Right lobe of liver (tissue), 6 donors: ENCODE measurements at places on chromosomes 13 and 19. TPM values are rescaled to one million over a fixed set of nuclear protein-coding genes. Genes with fewer than 3 reads are reported as not detected.

ATP8B3 gene
- total RNA-seq = 1.2 TPM

DNA sequence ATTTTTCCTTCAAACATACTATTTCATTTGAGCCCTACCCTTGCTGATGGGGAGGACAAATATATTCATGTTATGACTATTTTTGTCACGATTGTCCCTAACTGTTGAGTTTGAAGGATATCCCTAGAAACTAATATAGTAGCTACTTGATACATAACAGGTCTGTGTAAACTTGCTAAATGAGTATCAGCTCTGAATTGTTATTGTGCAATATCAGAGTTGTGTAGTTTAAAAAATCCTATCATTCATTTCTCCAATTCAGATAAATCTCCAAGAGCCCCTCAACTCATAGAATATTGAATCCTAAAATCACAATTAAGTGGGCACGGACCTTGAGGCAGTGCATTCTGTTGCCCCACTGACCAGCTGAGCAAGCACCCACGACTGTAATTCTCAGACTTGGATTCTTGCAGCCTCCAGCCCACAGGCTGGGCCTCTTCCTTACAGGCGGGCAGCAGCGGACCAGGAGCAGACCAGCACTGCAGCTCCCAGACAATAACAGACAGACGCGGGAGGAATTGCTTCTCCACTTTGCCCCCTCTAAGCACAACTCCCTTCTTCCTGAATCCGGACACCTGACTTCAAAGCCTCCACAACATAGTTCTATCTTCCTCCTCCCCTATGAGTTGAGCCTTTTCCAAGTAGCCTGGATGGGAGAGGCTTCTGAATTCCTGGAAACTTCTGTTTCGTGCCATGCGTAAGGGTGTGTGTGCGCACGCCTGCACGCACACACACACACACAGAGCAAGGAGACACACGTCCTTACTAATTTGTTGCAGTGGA is 337.6 kb upstream of the ARGLU1 start:
- H3K27me3 ChIP-seq = no peaks in the 10 kb centered on the region
- no peak overlapping the region for H3K4me3 ChIP-seq
- DNase-seq = no peak
- H3K36me3 ChIP-seq = no peaks in the 10 kb centered on the region

C1QTNF9 gene
- total RNA-seq = not detected

DNA sequence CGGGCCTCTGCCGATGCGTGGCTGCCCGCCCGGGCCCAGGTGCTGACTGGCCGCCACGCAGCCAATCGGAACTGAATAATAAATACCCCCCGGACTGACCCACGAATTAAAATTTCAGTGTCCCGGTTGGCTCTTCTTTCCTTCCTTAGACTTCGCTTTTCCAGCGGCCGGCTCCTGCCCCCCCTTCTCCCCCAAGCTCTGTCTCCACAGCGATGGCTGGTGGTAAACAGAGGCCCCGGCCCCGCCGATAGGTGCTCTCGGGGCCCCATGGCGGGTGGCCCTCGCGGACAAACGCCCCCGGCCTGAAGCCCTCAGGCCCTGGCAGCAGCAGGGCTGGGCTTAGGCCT is 2.6 kb downstream of the ZBTB7A start:
- no peak for DNase-seq
- H3K4me3 ChIP-seq = peak overlapping the region; percentile 79

- H3K27me3 ChIP-seq = no peaks in the 10 kb centered on the region
- H3K36me3 ChIP-seq = no peaks in the 10 kb centered on the region
- peaks cover 7% of the 10 kb centered on the region for H3K4me1 ChIP-seq
- DNase-seq = peak; percentile 56
Observed at GRCh38 chr19:47430041-47430802, 10.9 kb upstream of the MEIS3 start.

ZNF526 gene
- total RNA-seq = 3.3 TPM

GRCh38 chr13:99969453-99969918 is 2.1 kb downstream of the ZIC5 start:
- H3K27ac ChIP-seq = no peak overlapping the region
- no peaks in the 10 kb centered on the region for H3K4me1 ChIP-seq
- peaks cover 88% of the 10 kb centered on the region for H3K27me3 ChIP-seq
- no peak overlapping the region for H3K4me3 ChIP-seq

DNA sequence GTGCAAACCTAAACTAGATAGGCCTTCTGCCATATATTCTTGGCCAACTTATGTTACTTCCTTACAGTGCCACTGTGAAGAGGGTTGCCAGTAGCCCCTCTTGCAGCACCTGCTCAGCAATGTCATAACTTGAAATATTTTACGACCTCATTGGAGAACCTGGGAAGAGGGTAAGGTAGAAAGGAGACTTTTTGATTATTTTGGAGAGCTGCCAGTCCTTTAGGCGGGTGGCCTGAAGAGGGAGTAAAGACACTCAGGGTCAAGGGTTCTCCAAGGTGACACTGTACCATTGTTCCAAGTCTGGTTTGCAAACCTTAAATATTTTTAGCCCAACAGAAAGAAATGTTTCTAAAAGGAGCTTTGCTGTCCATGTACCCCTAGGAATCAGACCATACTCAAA is 118.3 kb downstream of the FLT1 start:
- H3K27me3 ChIP-seq = no peaks in the 10 kb centered on the region
- H3K36me3 ChIP-seq = no peaks in the 10 kb centered on the region
- H3K4me3 ChIP-seq = no peak overlapping the region
- H3K27ac ChIP-seq = no peak overlapping the region
- H3K4me1 ChIP-seq = no peaks in the 10 kb centered on the region
- no peak for DNase-seq

GRCh38 chr13:50156561-50157127 is 141.4 kb downstream of the KCNRG start:
- H3K27ac ChIP-seq = no peak overlapping the region
- no peak for DNase-seq
- no peaks in the 10 kb centered on the region for H3K36me3 ChIP-seq
- H3K4me1 ChIP-seq = no peaks in the 10 kb centered on the region

- H3K36me3 ChIP-seq = no peaks in the 10 kb centered on the region
- no peak overlapping the region for H3K4me3 ChIP-seq
- no peak for DNase-seq
- H3K4me1 ChIP-seq = no peaks in the 10 kb centered on the region
- no peaks in the 10 kb centered on the region for H3K27me3 ChIP-seq
Observed at GRCh38 chr13:88086577-88086976, 415.4 kb downstream of the SLITRK5 start.

GRCh38 chr19:12166626-12167025 is 3.7 kb downstream of the ZNF136 start:
- H3K27ac ChIP-seq = no peak overlapping the region
- peaks cover 3% of the 10 kb centered on the region for H3K4me1 ChIP-seq
- no peak overlapping the region for H3K4me3 ChIP-seq
- H3K36me3 ChIP-seq = no peaks in the 10 kb centered on the region
- DNase-seq = no peak

GRCh38 chr19:18149596-18149975 is 3.4 kb upstream of the PIK3R2 start:
- H3K4me3 ChIP-seq = no peak overlapping the region
- H3K27ac ChIP-seq = no peak overlapping the region
- H3K4me1 ChIP-seq = peaks cover 18% of the 10 kb centered on the region
- H3K36me3 ChIP-seq = peaks cover 6% of the 10 kb centered on the region

DNA sequence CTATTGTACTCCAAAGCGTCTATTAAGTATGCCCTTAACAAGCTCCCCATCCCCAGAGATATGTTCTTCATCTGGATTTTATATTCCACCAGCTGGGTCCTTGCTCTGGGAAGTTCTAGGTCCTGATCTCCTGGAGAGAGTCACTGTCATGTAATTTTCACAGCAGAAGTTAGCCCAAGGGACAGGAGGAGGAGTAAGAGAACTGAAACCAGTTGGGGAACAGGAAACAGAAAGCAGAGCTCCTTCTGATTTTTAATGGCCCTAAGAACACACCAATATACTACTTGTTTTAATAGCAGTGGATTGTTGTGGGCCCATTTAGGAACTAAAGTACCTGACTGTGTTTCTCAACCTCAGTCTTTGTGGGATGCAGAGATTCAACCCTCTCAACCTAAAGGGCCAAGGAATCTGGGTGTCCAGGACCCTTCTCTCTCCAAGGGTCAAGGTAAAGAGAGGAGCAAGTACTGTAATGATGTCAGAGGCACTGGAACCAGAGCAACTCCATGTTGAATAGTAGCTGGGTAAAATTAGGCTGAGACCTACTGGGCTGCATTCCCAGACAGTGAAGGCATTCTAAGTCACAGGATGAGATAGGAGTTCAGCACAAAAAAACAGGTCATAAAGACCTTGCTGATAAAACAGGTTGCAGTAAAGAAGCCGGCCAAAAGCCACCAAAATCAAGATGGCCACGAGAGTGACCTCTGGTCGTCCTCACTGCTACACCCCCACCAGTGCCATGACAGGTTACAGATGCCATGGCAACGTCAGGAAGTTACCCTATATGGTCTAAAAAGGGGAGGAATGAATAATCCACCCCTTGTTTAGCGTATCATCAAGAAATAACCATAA is 8.1 kb upstream of the FPR3 start:
- no peak overlapping the region for H3K27ac ChIP-seq
- no peak overlapping the region for H3K4me3 ChIP-seq
- no peaks in the 10 kb centered on the region for H3K27me3 ChIP-seq

DNA sequence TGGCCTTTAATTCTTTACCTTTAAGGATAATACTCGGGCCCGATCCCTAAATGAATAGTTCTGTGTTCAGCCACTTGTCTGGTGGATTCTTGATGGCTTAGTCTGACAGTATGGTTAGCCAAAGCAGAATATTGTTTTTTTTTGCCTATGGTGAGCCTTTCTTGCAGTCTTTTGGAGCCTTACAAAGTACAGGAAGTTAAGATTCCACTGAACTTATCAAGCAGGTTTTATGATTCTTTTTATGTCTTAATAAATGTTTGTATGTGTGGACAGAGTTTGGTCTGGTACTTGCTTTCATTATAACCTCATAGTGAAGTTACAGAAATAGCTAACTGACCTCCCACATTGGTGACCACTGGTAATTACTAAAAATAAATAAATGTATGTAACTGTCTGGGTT is 17.1 kb downstream of the PCCA start:
- H3K4me3 ChIP-seq = no peak overlapping the region
- H3K27me3 ChIP-seq = no peaks in the 10 kb centered on the region
- DNase-seq = no peak
- H3K36me3 ChIP-seq = no peaks in the 10 kb centered on the region
- peak overlapping the region; percentile 44 for H3K27ac ChIP-seq
